Cerebellar nuclear complex (tissue), 1 donor: ENCODE measurements at places on chromosomes 1 and 21.

DNA sequence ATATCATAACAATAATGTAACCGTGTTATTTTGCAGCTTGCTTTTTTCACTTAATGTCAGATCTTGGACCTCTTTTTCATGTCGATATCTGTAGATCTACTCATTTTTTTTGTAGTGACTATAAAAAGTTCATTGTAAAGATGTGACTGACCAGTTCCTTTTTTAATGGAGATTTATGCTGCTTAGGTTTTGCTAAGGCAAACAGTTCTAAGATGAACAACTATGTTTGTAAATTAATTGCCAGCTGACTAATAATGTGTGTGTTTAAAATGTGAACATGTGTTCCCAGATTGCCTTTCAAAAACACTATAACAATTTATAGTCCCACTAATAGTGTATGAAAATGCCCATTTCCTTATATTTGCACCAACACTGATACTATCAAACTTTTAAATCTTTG is 18.1 kb upstream of the EPS8L3 start:
- DNase-seq = no peak

- no peak for DNase-seq
These were observed 14.3 kb upstream of the GPR157 start for GRCh38 chr1:9143250-9143649.

DNA sequence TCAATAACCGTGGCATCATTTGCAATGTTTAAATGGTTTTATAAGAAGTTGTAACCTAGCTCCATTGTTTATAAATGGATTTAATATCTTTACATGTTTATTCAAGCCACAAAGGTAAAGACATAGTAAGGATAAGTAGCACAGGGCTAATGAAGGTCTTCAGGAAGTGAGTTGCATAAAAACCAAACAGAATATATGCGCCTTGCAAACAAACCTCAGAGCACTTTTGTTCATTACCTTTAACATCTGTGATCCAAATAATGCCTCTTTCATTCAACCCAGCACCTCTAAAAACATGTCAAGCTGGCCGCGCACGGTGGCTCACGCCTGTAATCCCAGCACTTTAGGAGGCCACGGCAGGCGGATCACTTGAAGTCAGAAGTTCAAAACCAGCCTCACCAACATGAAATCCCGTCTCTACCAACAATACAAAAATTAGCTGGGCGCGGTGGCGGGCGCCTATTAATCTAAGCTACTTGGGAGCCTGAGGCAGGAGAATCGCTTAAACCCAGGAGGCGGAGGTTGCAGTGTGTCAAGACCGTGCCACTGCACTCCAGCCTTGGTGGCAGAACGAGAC is 25.3 kb downstream of the BRINP3 start:
- no peak for DNase-seq

DNA sequence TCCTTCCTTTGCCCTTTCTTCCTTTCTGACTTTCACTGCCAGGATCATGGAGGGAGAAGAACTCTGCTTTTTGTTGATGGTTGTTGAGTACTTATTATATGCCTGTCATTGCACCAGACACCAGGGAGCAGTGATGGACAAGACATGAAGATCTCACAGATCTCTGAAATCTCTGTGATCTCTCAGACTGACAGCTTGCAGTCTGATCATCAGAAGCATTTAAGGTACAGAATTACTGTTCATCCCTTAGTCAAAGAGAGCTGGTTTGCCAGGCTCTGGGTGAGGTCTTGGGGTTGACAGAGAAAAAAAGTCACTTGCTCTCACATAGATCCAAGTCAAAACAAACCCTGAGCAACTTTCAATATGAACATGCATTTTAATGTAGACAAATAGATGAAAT is 299.5 kb upstream of the FMN2 start:
- no peak for DNase-seq

DNA sequence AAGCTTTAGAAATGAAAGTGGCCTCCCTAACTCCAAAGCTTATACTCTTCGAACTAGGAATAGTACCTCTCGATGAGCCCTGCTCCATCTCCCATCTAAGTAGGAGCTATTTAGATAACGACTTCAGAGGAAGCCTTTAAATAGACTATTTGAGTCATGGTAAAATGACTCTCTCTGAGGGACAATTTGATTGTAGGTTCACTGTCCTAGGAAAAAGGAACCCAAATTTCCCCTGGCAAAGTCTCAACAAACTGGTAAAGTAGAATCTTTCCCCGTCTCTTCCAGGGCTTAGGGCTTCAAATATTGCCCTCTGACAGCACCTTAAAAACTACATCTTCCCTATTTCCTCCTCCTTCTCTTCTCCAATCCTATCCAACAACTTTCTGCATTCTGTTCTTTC is 2.0 kb upstream of the FCER1A start:
- no peak for DNase-seq
